ENCODE measurements at places on chromosomes 6 and 20.

GRCh38 chr6:50655848-50656453 lies 57.4 kb upstream of the TFAP2D start:
- DNase-seq: no peak

- no peak for DNase-seq
These were observed 11.8 kb downstream of the FYN start for GRCh38 chr6:111861431-111861885.

- no peak for DNase-seq
These were observed 601.9 kb downstream of the HTR1B start for GRCh38 chr6:76861403-76861802.

GRCh38 chr20:52585333-52585732 lies 386.8 kb upstream of the TSHZ2 start:
- DNase-seq: no peak

- no peak for DNase-seq
These were observed 41.6 kb downstream of the UNC5CL start for GRCh38 chr6:40997234-40997957.

DNA sequence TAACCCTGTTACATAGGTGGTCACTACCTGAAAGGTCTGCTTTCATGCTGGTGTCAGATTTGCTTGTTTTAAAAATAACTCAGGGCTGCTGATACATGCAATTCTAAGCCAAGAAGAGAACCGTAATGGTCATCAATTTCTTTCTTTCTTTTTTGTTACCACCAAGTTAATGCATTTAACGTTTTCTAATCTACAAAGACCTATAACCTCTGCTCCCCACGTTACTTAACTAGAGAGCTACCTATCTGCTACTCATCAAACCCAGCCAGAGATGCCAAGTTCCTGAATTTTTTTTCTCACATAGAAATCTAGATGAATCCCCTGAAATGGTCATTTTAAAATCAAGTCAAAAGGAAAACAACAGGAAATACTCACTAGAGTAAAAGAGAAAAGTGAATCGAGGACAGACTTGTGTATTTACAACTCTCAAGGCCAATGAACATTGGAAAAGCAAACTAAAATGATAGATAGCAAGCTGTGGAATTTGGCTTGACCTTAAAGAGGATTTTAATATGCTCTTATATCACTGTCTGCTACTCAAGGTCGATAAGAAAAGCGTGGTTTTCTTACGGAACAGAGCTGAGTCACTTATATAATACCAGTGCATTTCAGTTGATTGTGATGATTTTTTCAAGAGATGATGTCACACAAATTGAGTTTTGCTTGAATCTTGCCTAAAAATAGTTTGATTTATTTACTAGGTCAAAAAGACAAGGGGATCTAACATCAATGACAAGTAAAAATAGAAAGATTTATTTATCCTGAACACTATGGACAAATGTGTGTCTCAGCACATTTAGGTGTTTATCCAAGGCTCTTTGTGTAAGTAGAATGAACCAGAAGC lies 67.9 kb downstream of the SGK1 start:
- no peak for DNase-seq

Measured in activated CD4-positive, alpha-beta T cell treated with anti-CD3 and anti-CD28 coated beads for 24 hours (primary cell).